Stimulated activated CD8-positive, alpha-beta memory T cell treated with anti-CD3 and anti-CD28 coated beads, Interleukin-4, amount 100 ng/mL, for 48 hours (primary cell): ENCODE measurements at places on chromosomes 2 and 18.

DNA sequence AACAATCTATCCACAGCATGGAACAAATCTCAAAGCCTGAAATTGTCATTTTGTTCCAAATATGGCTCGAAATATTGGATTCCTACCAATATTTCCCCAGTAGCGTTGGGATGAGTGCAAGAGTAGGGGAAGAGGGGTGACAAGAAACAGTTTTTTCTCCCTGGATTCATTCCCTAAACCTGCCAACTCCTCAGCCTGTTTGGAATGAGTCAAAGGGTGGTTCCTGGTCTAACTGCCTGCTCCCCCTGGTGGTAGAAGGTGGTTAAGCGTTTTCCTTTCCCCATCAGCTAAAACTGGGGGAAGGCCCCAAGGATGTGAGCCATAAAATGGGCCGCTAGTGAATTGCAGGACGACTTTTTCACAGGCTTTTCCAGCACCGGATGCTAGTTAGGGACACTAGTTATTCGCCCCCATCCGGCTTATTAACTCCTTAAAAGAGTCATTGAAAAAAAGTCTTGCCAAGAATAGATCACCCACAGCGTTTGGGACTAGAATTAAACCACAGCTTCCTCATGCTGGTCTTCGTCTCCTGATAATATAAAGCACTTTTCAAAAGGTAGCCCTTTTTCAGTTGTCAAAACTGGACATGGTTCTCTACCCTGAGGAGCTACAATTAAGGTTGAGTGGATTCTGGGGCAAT is 72.5 kb downstream of the DHRS9 start:
- peak; percentile 78 for DNase-seq

DNA sequence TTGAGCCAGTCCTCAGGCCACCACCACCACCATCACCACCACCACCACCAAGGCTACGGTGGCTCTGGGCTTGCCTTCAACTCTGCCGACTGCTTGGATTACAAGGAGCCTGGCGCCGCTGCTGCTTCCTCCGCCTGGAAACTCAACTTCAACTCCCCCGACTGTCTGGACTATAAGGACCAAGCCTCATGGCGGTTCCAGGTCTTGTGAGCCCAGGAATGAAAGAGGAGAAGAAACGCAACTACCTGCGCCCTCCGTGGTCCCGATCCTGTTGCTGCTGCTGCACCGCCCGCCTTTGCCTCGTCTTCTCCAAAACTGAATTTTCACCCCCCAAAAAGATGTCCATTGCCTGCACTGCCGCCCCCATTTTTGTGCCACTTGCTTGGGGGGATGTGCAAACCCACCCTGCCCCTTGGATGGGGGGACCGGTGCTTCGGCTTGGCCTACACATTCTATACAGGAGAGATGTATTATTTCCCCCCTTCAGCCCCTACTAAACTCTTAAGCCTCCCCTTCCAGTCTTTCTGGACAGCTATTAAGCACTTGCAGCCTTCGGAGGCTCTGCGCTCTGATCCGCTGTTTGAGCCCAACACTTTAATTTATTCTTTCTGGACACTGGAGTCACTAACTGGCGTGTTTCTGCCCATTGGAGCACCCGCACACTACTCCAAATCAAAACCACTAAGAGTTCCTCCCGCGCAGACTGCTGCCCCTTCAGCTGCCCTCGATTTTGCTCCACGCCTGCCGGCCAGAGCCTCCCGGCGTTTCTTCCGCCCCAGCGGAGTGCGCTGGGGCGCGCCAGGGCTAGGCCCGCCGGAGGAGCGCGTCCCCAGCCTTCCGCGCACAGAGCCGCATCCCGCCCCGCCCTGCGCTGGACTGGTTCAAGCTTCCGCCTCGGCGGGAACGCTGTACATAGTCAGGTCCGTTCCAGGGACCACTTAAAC is 5.7 kb downstream of the OTX1 start:
- DNase-seq = peak; percentile 55

GRCh38 chr2:74693213-74693612 is 39.2 kb downstream of the SEMA4F start:
- no peak for DNase-seq

DNA sequence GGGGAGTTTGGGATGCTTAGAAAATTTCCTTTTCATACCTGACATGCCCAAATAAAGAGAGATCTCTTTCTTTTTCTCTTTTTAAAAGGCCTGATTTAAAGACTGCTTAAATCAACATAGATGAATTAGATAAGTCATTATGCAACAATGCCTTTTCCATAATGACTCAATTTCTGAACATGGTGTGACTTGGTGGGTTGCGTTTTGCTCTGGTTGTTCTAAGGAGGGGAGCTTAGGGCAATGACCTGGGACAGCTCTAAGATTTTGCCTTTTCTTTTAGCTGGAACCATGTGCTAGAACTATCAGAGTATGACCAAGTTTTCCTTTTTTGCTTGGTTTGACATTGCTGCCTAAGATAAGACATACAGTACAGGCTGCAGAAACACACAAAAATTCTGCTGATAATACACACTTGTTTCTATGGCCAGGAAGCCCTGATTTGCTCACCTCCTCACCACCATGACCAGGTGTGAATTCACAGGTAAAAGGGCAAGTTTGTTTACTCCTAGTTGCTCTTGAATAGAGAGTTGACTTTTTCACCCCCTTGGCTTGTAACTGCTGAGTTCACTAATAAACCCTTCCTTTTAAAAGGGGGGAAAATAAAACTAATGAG is 58.1 kb upstream of the IL1RL1 start:
- peak; percentile 24 for DNase-seq

- DNase-seq = no peak
Observed at GRCh38 chr2:231643495-231643888, 50.8 kb downstream of the TEX44 start.
